ENCODE measurements at places on chromosomes 6 and 20. TPM values are rescaled to one million over a fixed set of nuclear protein-coding genes. Genes with fewer than 3 reads are reported as not detected.
A peak's percentile ranks its signal among the peaks of the same experiment; 100 is the strongest.

DNA sequence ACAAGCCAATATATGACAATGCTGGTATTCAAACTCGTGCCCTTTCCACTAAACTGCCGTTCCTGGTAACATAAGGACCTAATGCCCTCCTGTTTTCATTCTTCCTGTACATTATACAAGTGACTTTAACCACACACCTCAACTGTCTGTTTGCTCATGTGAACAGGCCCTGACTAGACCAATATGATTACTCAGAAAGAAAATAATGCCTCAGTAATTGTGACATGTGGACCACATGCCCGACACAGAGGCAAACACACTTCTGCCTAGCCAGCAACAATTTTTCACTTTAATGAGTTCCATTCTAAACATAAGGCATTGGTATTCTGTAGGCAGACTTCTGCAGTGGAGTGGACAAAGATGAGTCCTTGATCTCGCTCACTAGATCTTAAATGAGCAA lies 30.0 kb downstream of the SLC22A16 start:
- DNase-seq, result no peak

Gene BPI
- not detected for total RNA-seq

Gene SLC26A8
- total RNA-seq, result not detected

Gene RHAG
- total RNA-seq, result not detected

Gene CTCFL
- not detected for total RNA-seq

DNA sequence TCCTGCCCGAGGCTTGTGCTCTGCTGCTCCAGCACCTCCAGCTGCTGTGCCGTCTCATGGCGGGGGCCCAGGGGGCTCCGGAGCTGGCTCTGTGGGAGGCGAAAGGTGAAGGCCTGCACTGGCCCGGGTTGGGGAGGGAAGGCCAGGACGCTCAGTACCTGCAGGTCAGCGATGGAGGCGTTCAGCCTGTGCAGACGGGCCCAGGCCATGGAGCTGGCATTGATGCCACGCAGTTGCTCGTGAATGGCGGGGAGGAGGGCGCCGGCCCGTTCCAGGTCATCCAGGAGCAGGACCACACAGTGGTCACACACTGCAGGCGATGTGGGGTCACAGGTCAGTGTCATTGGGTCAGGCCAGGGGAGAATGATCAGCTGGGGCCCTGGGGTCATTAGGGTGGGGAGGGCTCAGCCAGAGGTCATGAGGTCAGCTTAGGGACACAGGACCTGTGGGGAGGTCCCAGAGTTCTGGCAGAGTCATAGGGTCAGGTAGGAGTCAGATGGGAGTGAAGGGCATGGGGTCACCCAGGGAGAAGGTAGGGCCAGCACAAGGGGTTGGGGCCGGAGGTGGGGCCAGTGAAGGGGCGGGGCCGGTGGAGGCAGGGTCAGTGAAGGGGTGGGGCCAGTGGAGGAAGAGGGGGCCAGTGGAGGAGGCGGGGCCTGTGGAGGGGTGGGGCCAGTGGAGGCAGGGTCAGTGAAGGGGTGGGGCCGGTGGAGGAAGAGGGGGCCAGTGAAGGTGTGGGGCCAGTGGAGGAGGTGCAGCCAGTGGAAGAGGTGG lies 18.0 kb downstream of the ADRM1 start:
- peak; percentile 47 for DNase-seq

Gene SESN1
- 10.2 TPM for total RNA-seq

- DNase-seq, result peak; percentile 14
These were observed 34.0 kb downstream of the RSPO4 start for GRCh38 chr20:967796-968742.

GRCh38 chr6:47804821-47805220 lies 23.0 kb downstream of the OPN5 start:
- no peak for DNase-seq

GRCh38 chr6:156988276-156989158 lies 211.3 kb downstream of the ARID1B start:
- no peak for DNase-seq

GRCh38 chr6:14444295-14444972 lies 326.9 kb downstream of the CD83 start:
- no peak for DNase-seq

DNA sequence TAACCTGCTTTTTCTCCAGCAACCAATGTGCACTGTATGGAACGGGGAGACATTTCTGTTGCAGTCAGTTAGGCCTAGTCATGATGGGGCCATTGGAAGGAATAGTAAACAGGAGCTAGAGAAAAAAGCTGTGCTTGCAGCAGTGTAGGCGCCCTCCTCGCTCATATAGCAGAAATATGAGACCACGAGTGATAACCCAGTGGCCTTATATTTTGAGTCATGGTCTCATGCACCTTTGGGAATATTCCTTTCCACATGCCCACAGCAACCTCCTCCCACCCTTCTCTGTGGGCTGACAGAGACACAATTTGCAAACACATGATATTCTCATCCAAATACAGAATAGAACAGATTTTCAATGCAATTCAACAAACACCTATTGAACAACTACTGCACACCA lies 248.9 kb upstream of the CITED2 start:
- DNase-seq, result no peak
